ENCODE measurements at places on chromosomes 7 and 10.

DNA sequence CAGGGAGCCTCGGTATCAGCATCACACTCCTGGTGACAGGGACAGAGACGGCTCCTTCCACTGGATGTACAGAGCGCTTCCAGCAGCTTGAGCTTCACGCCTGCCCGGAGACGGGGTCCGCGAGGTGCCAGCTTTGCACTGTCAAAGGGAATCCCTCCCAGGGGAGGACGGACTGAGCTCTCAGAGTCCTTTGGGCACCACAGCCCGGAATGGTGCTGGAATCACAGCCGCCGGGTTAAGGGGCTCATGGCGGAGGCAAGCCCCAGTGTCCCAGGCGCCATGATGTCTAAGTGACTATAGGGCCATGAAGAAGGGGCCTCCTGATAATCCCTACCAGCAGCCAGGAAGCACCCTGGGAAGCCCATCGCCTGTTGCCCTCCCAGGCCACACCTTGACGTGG lies 41.4 kb downstream of the PTPRN2 start:
- no peak for DNase-seq

- DNase-seq, result no peak
Observed at GRCh38 chr10:80277567-80278250, 11.7 kb downstream of the MAT1A start.

DNA sequence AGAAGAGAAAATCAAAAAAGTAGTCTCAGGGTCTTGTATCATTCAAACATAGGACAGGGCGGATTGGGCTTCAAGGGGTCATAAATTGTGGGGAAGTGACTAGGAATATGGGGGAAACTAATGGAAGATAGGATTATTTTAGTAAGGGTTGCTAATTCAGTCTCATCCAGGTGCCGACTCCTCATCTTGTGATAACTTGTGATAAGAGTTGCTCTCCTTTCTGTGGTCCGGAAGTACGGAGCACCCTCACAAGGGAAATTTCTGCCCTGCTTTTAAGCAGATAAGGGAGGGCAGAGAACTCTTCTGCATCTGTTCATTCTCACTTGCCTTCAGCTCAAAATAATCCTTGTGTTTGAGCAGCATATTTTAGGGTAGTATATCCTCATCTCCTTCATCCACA lies 436.4 kb upstream of the LRGUK start:
- DNase-seq, result no peak

- no peak for DNase-seq
Observed at GRCh38 chr10:50614444-50615137, 9.2 kb downstream of the SGMS1 start.

DNA sequence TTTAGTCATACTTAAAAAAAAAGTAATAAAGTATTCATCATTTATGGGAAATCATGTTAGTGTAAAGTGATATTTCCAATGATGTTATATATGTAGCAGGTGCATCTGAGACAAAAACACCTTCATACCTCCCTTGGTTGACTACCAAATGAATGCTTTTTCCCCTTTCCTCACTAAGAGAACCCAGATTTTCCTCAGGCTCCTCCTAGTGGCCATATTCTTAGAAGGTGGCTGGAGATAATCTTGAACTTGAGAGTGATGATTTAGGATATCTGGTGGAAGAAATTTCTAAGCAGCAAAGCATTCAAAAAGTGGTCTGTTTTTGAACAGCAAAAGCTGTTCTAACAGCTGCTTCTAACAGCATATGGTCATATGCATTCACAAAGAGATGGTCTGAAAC lies 16.8 kb upstream of the DNAH11 start:
- DNase-seq, result no peak

DNA sequence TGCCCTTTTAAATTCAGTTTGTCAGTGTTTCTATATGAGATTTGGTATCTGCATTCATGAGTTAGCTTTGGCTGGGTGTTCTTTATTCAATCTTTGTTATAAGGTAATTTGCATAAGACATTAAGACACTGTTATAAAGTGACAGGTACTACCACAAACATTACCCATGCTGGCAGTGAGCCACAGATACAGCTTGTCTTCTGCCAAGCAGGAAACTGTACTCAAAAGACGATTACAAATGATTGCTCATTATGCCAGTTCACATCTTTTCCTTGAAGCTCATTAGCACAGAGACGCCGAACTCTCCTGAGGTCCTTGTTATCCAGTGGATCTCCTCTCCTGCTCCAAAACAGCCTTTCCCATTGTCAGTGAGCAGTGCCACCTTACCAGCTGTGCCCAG lies 30.4 kb downstream of the AMPH start:
- no peak for DNase-seq

All from NCI-H1092 (cell line).